ENCODE measurements at places on chromosomes 6 and 20.

- no peak for DNase-seq
Measured at GRCh38 chr6:20109526-20109925, 102.7 kb downstream of the MBOAT1 start.

DNA sequence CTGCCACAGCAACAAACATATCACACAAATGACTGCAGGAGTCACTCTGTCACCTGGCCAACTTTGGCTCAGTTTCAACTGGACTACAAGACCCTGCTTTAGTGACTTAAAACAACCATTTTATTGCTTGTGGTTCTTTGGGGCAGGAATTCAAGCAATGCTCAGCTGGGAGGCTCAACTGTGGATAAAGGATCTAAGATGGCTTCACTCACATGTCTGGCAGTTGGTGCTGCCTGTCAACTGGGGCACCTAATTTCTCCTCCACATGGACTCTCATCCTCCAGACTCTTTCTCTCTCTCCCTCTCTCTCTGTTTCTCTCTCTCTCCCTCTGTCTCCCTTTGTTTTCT, 2.8 kb upstream of the EPB41L2 start:
- no peak for DNase-seq

DNA sequence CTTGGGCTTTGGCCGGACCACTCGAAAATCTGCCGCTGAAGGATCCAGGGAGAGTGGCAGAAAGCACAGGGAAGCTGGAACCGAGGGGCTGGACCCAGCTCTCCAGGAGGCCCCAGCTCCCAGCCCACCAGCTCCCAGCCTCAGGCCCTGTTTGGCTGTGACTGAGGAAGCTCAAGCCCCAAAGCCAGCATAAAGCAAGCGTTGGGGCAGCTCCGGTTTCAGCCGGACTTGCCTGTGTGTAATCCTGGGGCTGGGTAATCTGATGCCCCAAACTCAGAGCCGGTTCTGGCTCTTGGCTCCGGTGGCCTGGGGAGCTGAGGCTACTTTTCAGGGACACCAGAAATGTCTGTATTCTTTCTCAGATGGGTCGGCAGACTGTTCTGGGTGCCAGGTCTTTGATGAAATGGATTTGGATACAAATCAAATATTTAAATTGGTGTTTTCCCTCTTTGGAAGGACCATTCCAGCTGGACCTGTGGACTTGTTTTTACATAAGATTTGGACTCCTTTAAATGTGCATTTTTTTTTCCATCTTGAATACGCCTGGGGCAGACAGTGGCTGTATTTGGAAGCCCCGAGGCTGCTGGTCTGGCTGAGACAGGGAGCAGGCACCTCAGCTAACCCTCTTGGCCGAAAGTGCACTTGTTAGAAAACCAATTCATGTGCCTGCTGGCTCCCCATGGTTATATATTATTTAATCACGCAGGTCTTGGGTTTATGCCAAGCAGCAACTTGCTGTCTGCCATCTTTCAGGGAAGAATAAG, 29.7 kb downstream of the RPP40 start:
- DNase-seq: peak; percentile 62

- DNase-seq: no peak
Measured at GRCh38 chr6:98292810-98293209, 541.6 kb upstream of the POU3F2 start.

GRCh38 chr6:161068321-161068741, 76.8 kb downstream of the MAP3K4 start:
- no peak for DNase-seq

- DNase-seq: no peak
Measured at GRCh38 chr6:147829418-147829817, 320.9 kb downstream of the SAMD5 start.

- no peak for DNase-seq
Measured at GRCh38 chr20:5374171-5374570, 57.4 kb upstream of the PROKR2 start.

GRCh38 chr20:61118429-61119224, 133.4 kb upstream of the CDH4 start:
- no peak for DNase-seq

- DNase-seq: peak; percentile 51
Measured at GRCh38 chr6:36997811-36998722, 7.4 kb upstream of the FGD2 start.

DNA sequence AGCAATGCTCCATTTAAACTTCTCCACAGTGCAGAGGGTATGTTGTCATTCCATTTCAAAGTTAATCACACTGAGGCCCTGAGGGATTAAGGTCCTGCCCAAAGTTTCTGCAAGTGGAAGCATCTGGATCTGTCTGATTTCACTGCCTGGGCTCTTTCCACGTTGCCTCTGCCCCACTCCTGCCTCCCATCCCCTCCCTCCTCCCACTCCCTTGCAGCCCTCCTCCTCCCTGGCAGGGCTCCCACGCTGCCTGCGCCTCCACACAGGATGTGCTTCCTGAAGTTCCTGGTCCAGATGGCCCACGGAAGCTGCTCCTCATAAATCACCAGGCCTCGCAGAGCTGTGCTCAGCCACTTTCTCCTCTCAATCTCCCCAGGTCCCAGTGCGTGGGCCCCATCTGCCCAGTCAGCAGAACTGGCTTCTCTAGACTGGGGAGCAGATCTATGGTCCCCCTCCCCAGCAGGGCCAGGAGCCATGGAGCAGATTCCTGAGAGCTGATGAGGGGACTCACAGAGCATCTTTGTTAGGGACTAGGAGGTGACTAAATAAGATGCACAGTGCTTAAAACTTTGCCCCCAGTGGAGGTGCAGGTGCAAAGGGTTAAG, 65.4 kb upstream of the MAFB start:
- no peak for DNase-seq

DNA sequence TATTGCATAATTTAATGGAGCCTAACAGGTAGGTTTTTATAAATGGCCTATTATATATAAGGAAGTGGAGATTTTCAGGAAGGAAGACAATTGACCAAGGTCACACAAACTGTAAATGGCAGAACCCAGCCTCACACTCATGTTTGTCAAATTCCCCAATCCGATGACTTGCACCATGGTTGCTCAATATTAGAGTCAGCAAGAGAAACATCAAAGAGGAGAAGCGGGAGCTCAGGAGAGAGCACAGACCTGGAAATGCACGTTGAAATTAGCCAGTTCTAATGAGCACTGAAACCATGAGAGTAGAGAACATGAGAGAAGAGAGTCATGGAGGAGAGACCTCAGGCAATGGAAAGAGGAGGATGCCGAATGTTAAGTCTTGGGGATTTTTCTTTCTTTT, 13.5 kb upstream of the MLIP start:
- no peak for DNase-seq

DNA sequence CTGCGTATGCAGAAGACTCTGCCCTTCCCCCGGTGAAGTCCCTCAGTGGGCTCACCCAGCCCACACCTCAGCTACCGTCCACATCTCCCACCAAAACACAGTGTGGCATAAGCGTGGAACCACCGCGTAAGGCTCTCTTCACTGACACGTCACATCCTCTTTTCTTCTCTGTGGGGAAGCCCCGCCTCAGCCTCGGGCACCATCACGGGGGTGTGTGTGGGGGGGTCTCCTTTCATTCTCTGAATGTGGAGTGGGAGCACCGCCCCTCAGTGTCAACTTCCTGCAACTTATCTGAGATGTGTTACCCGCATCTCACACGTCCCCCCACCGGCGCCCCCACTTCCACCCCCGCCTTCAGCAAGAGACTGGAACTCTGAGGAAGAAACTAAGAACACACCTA, 388.4 kb upstream of the JARID2 start:
- no peak for DNase-seq

GRCh38 chr6:27157459-27158315, 89.8 kb upstream of the PRSS16 start:
- peak; percentile 70 for DNase-seq

- DNase-seq: no peak
Measured at GRCh38 chr6:41939176-41939847, 2.3 kb downstream of the CCND3 start.

DNA sequence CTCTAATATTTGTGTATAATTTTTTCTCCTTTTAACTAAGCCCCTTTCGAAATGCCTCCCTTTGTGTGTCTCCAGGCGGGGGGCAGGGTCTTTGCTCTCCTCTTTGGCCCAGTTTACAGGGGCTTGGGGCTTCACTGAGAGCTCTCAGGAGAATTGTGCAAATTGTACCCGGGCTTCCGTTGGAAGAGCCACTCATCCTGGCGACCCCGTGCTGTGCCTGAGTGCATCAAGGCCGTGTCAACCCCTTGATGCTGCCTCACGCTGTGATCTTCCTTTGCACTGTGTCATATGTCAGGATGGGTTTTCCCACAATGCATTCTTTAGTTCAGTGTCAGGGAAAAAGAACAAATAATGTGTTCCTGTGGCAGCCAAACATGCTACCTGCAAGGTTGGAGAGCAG, 118.0 kb upstream of the POU3F2 start:
- no peak for DNase-seq

DNA sequence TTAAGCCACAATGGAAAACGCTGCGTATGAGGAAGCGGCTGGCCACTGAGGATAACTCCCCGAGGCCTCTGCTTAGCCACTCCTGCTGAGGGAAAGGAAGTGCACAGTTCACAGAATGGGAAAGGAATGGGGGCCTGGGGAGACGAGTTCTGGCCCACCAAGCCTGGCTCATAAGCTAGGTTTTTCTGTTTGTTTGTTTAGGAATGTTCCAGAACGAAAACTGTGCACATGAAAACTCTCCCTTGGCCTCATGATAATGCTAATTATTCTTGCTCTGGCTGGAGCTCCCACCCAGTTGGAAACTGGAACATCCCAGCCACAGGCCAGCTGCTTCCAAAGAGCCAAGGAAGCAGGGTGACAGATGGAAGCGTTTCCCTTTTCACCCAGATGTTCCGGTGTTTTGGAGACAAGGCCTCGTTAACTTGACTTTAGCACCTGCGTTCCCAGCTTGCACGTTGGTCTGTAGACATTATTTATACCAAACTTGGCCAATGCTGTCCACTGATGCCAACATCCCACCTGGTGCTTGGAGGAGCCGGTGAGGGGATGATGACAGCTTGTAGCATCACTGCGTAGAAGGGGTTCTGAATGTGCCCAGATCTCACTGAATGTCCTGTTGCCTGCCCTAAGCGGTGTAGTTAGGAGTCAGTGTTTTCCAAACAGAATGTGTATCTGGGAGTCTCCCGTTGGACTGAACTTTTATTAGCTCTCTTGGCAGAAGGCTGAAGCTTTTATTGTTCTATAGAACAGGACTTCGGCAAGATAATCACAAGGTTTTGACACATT, 34.5 kb downstream of the APCDD1L start:
- no peak for DNase-seq

- DNase-seq: no peak
Measured at GRCh38 chr20:62736026-62736406, 27.4 kb downstream of the NTSR1 start.

DNA sequence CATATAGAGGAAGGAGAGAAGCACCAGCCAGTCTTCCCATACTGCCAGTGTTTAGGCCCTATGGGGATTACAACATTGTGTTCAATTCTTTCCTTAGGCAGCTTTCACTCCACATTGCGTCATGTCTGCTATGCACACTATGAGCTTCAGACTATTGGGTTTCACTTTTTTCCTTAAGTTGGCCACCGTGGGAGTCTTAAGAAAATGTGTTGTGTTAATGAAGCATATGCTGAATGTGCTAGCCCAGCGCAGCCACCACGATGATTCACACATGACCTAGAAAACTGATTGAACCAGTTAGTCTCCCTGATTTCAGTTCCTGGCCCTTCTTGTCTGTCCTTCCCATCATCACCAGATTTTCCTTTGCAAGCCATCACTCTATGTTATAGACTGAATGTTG, 21.5 kb downstream of the TUBB2B start:
- DNase-seq: no peak

DNA sequence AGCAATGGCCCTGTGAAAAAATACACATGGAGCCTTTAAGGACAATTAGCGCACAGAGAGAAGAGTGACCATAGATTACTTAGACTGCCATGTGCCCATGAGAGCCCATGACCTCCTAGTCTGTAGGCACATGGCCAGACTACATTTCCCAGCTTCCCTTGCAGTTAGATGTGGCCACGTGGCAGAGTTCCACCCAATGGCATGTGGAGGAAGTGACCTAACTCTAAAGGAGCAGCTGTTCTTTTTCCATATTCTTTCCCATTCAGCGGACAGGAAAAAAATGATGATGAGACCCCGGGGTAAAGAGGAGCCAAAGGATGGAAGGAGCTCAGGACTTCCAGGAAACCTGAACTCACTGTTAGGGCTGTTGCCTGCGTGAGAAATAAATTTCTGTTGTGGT, 116.6 kb downstream of the CBLN4 start:
- no peak for DNase-seq

DNA sequence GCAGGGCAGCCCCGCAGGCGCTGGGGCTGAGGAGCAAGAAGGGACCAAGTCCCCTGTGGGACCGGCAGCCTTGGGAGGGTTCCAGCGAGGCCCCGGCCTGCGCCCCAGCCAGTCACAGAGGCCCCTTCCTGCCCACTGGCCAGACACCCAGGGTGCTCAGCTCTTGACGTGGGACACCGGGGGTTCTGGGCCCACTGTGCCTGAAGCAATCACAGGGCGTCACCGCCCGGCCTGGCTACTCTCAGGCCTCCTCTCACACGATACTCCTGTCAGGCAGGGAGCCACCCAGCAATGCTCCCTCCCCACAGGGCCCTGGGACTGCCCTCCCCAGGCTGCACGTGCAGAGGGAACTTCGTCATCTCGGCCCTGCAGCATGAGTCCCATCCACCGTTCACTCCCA, 14.5 kb downstream of the TAF4 start:
- no peak for DNase-seq

- peak; percentile 47 for DNase-seq
Measured at GRCh38 chr20:3326779-3327521, 80.5 kb downstream of the DNAAF9 start.

- no peak for DNase-seq
Measured at GRCh38 chr6:52741872-52742271, 21.4 kb downstream of the GSTA2 start.

- peak; percentile 27 for DNase-seq
Measured at GRCh38 chr6:40640599-40641227, 53.5 kb upstream of the LRFN2 start.

Data from cardiac muscle cell (in vitro differentiated cells and primary cell).